ENCODE measurements at places on chromosomes 3 and 15.

DNA sequence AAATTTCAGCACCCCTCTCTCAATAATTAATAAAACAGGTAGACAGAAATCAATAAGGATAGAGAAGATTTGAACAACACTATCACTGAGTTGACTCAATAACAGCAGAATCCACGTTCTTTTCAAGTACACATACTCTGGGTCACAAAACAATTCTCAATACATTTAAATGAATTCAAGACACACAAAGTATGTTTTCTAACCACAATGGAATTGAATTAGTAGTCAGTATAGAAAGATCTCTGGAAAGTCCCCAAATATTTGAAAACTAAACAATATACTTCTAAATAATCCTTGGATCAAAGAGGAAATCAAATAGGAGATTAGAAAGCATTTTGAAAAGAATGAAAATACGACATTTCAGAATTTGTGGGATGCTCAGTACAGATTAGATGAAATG lies 40.0 kb downstream of the TKT start:
- H3K4me3 ChIP-seq, result no peak overlapping the region
- DNase-seq, result no peak
- no peaks in the 10 kb centered on the region for H3K27me3 ChIP-seq
- no peaks in the 10 kb centered on the region for H3K36me3 ChIP-seq
- no peaks in the 10 kb centered on the region for H3K4me1 ChIP-seq
- H3K27ac ChIP-seq, result no peak overlapping the region

GRCh38 chr15:31511707-31512310 lies 185.2 kb downstream of the KLF13 start:
- no peak for DNase-seq
- peaks cover 1% of the 10 kb centered on the region for H3K4me1 ChIP-seq
- no peaks in the 10 kb centered on the region for H3K36me3 ChIP-seq
- H3K27ac ChIP-seq, result peak overlapping the region; percentile 38
- no peak overlapping the region for H3K4me3 ChIP-seq

- no peak overlapping the region for H3K4me3 ChIP-seq
- no peak for DNase-seq
- no peak overlapping the region for H3K27ac ChIP-seq
- H3K4me1 ChIP-seq, result peaks cover 6% of the 10 kb centered on the region
- no peaks in the 10 kb centered on the region for H3K27me3 ChIP-seq
Measured at GRCh38 chr3:119359476-119360326, 65.5 kb downstream of the ARHGAP31 start.

DNA sequence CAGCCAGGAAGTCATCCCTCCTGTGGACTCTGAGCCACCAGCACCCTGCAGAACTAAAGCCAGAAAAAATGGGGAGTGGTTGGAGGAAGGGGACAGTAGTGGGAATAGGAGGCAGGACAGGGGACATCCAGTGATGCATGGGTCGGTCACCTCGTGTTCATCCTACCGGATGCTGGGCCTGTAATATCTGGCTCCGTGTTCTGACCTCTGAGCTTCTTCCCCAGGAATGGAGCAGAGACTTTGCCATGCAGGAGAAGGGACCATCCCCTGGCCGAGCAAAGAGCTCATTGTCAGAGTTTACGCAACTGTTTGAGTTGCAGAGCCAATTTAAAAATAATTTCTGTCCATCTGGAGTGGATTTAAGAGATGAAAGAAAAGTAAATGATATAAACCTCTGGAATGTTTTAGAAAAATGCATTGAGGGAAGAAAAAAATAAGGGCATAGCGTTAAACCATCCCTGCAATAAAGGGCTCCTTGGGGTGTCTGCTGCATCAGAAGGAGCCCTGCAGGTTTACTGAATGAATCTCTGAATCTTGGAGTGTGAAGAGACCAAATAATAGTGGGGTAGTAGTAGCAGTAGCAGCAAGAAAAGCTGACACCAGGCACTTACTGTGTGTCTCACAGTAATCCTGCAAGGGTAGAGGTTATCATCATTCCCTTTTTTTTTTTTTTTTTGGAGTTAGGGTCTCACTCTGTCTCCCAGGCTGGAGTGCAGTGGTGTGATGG lies 70.9 kb downstream of the AAGAB start:
- no peak for DNase-seq
- peaks cover 81% of the 10 kb centered on the region for H3K36me3 ChIP-seq
- H3K27me3 ChIP-seq, result no peaks in the 10 kb centered on the region
- no peak overlapping the region for H3K27ac ChIP-seq
- H3K4me3 ChIP-seq, result no peak overlapping the region

- H3K27ac ChIP-seq, result no peak overlapping the region
- peaks cover 2% of the 10 kb centered on the region for H3K4me1 ChIP-seq
- no peak for DNase-seq
- H3K36me3 ChIP-seq, result no peaks in the 10 kb centered on the region
Measured at GRCh38 chr3:88364926-88365325, 215.2 kb downstream of the C3orf38 start.

DNA sequence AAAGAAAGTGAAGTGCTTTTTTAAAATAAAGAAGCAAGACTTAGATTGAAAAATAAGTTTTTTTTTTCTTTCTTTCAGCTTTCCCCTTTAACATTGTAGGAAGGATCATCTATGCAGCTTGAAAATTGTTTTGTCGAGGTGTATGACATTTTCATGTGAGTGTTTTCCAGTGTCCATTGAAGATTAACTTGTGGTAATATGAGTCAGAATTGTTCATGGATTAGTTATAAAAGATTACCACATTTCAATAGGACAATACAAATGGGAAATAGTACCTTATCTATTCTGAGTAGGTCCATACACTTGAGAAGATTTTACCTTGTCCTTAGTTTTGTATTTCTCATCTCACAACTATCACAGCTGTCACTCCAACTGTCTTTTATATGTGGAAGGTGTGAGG lies 1234.7 kb downstream of the NSUN3 start:
- peaks cover 1% of the 10 kb centered on the region for H3K4me1 ChIP-seq
- no peak overlapping the region for H3K4me3 ChIP-seq
- H3K27me3 ChIP-seq, result no peaks in the 10 kb centered on the region
- peak overlapping the region; percentile 62 for H3K27ac ChIP-seq
- no peak for DNase-seq

DNA sequence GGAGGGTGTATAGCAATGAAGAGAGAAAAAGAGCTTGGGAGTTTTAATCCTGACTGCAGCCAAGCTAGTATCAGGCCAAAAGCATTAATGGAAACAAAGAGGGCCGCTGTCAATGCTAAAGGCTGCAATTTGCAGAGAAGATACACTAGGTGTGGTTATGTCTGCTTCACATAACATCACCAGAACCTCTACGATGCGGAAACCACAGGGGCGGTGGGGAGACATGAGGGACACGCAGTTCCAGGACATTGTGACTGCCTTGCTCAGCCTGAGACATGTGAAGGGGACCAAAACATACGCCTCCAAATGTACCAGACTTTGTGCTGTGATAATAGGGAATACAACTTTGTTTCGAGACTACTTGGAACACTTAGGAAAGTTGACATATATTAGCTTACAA lies 88.4 kb downstream of the APBA2 start:
- peaks cover 15% of the 10 kb centered on the region for H3K4me1 ChIP-seq
- H3K36me3 ChIP-seq, result no peaks in the 10 kb centered on the region
- no peak overlapping the region for H3K27ac ChIP-seq
- H3K4me3 ChIP-seq, result no peak overlapping the region
- no peak for DNase-seq

- no peaks in the 10 kb centered on the region for H3K36me3 ChIP-seq
- H3K27me3 ChIP-seq, result peaks cover 11% of the 10 kb centered on the region
- no peak overlapping the region for H3K4me3 ChIP-seq
- no peak for DNase-seq
- H3K27ac ChIP-seq, result no peak overlapping the region
- no peaks in the 10 kb centered on the region for H3K4me1 ChIP-seq
Measured at GRCh38 chr15:91622711-91623342, 230.7 kb upstream of the SLCO3A1 start.

GRCh38 chr3:44330444-44330843 lies 8.1 kb upstream of the TCAIM start:
- DNase-seq, result no peak
- no peak overlapping the region for H3K27ac ChIP-seq
- H3K4me3 ChIP-seq, result no peak overlapping the region

GRCh38 chr3:52707585-52707984 lies 1.7 kb downstream of the SPCS1 start:
- H3K36me3 ChIP-seq, result peaks cover 8% of the 10 kb centered on the region
- no peak for DNase-seq
- H3K27ac ChIP-seq, result no peak overlapping the region

GRCh38 chr3:100634493-100635272 lies 25.3 kb downstream of the ADGRG7 start:
- no peak overlapping the region for H3K4me3 ChIP-seq
- H3K27me3 ChIP-seq, result no peaks in the 10 kb centered on the region
- H3K27ac ChIP-seq, result no peak overlapping the region
- H3K4me1 ChIP-seq, result no peaks in the 10 kb centered on the region

GRCh38 chr3:179474480-179474879 lies 23.2 kb upstream of the GNB4 start:
- H3K4me1 ChIP-seq, result no peaks in the 10 kb centered on the region
- no peaks in the 10 kb centered on the region for H3K27me3 ChIP-seq
- no peak overlapping the region for H3K27ac ChIP-seq
- peak; percentile 18 for DNase-seq
- no peaks in the 10 kb centered on the region for H3K36me3 ChIP-seq
- no peak overlapping the region for H3K4me3 ChIP-seq

DNA sequence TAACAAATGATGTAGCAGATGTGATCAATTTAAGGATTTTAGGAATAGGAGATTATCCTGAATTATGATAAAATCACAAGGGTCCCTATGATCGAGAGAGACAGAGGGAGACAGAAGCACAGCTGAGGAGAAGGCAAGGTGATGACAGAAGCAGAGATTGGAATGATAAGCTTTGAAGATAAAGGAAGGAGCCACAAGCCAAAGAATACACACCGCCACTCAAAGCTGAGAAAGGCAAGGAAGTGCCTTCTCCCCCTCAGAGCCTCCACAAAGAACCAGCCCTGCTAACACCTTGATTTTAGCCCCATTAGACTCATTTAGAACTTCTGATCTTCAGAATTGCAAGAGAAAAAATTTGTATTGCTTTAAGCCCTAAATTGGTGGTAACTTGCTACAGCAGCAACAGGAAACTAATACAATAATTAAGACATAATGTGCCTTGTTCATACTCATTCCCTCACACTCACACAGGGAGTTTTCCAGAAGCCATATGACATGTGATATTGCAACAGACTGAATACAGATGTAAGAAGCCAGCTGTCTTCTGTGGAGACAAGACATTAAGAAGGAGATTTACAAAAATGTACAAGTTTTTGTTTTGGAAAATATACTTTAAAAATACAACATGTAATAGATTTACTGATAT lies 38.2 kb downstream of the TRANK1 start:
- peaks cover 3% of the 10 kb centered on the region for H3K36me3 ChIP-seq
- peaks cover 4% of the 10 kb centered on the region for H3K4me1 ChIP-seq
- H3K4me3 ChIP-seq, result no peak overlapping the region
- H3K27me3 ChIP-seq, result no peaks in the 10 kb centered on the region

DNA sequence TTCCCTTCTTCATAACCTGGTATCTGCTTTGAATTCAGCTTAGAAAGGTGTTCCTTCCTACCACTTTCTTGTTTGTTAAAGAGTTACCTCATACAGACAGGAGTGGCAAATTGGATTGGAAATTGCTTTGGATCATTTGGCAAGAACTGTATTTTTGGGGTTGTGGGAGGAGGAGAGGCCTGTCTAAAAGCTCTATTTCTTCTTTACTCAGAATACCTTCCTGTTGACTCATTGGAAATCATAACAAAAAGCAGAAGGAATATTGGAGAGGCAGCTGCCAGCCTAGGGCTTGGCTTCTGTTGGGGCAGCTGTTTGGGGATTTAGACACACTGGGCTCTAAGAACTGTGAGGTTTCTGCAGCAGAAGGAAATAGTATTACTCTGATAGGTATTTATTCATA lies 14.2 kb downstream of the IQGAP1 start:
- peaks cover 6% of the 10 kb centered on the region for H3K36me3 ChIP-seq
- no peaks in the 10 kb centered on the region for H3K27me3 ChIP-seq
- peak overlapping the region; percentile 56 for H3K4me3 ChIP-seq
- DNase-seq, result peak; percentile 85
- peak overlapping the region; percentile 98 for H3K27ac ChIP-seq
- H3K4me1 ChIP-seq, result peaks cover 11% of the 10 kb centered on the region

- no peak overlapping the region for H3K27ac ChIP-seq
- no peaks in the 10 kb centered on the region for H3K27me3 ChIP-seq
- DNase-seq, result no peak
- no peak overlapping the region for H3K4me3 ChIP-seq
- no peaks in the 10 kb centered on the region for H3K36me3 ChIP-seq
- H3K4me1 ChIP-seq, result no peaks in the 10 kb centered on the region
Measured at GRCh38 chr3:69500604-69501003, 114.7 kb upstream of the FRMD4B start.

- no peak overlapping the region for H3K4me3 ChIP-seq
- no peak overlapping the region for H3K27ac ChIP-seq
- H3K4me1 ChIP-seq, result peaks cover 4% of the 10 kb centered on the region
- H3K27me3 ChIP-seq, result no peaks in the 10 kb centered on the region
- peak; percentile 9 for DNase-seq
- no peaks in the 10 kb centered on the region for H3K36me3 ChIP-seq
Measured at GRCh38 chr3:41143421-41144031, 55.8 kb upstream of the CTNNB1 start.

DNA sequence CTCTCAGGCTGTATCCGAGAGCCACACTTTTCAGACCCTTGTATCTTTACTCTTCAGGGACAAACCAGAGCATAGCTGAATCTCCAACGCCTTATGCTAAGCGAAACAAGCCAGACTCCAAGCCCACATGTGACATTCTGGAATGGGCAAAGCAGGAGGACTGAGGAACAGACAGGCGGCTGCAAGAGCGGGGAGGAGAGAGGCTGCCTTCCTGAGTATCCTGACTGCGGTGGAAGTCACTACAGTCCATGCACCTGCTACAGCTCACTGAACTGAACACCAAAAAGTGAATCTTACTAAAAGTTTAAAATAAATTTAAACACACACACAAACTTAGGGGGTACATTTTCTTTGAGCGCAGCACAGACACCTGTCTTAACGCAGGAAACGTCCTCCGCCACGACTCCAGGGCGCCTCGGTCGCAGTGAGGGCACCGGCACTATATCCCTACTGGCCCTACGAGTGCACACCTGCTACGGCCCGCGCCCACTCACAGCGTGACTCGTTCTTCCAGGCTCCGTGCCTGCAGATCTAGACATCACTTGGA lies 1.4 kb downstream of the CYFIP1 start:
- no peak overlapping the region for H3K27ac ChIP-seq
- H3K27me3 ChIP-seq, result no peaks in the 10 kb centered on the region
- peaks cover 5% of the 10 kb centered on the region for H3K4me1 ChIP-seq
- no peaks in the 10 kb centered on the region for H3K36me3 ChIP-seq
- peak; percentile 18 for DNase-seq

All from mesenchymal stem cell (in vitro differentiated cells and primary cell).